Uterus (tissue), 4 donors: ENCODE measurements at places on chromosomes 2 and 18.

DNA sequence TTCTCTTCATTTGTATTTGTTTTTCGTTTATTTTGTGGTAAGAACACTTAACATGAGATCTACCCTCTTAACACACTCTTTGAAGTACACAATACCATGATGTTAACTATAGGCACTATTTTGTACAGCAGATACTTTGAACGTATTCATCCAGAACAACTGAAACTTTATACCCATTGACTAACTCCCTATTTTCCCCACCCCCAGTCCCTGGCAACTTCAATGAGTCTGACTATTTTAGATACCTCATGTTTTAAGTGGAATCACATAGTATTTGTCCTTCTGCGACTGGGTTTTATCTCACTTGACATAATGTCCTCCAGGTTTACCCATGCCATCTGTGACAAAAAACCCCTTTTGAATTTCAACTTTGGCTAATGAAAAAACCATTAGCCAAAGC is 356.3 kb upstream of the CDH20 start:
- no peak for DNase-seq

DNA sequence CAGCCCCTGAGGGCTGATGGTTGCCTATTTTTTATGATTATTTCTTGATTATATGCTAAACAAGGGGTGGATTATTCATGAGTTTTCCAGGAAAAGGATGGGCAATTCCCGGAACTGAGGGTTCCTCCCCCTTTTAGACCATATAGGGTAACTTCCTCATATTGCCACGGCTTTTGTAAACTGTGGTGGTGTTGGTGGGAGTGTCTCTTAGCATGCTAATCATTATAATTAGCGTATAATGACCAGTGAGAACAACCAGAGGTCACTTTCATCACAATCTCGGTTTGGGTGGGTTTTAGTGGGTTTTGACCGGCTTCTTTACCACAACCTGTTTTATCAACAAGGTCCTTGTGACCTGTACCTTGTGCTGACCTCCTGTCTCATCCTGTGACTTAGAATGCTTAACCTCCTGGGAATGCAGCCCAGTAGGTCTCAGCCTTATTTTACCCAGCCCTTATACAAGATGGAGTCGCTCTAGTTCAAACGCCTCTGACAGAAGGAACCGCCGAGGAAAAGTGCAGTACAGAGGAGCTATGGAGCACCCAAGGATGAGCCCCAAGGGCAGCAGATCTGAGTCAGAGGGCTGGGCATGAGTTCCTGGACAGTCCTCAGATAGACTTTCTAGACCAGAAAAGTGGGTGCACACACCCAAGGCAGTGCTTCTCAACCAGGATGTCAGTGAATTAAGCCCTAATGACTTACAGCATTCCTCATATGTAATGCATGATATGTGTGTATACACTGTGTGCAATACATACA is 37.1 kb upstream of the ASAP2 start:
- no peak for DNase-seq

DNA sequence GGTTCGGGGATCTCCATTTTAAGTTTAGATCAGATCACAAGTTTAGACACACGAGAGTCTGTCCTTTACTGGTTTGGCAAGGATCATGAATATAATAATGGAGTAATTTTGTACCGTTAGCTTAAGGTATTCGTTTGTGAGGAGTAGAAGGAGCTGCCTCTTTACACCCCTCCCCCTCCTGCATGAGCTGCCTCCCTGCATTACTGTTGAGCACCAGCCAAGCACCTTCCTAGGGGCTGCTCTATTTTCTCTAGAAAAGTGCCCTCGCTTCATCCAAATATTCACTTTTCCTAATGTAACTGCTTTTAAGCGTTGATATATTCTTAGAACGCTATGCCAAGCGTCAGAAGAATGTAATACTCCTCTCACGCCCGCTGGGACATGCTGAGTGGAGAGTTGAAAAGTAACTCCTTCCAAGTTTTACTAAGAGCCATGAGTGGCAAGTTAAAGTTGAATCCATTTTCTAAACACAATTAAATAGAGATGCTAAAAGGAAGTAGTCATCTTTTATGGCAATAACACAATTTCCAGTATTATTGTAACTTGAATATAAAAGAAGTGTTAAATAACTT is 25.4 kb upstream of the SCN7A start:
- DNase-seq, result no peak

DNA sequence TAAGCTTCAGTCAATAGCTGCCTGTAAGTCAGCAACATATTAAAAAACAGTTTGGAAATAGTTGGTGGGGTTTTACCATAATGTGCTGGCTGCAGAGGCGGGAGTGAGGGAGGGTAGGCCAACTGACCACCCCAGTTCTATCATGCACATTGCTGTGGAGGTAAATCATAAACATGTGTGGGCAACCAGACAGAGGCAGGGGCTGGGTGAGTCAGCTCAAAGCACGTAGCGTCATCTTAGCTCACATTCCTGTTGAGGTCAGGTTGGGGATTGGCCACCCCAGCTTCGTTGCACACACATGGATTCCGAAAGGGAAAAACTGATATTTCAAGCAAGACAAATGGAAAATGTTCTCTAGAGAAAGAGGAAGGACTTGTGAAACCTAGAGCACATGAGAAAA is 19.5 kb downstream of the GPR45 start:
- DNase-seq, result peak; percentile 30

GRCh38 chr2:203126996-203127395 is 111.8 kb upstream of the CYP20A1 start:
- DNase-seq, result no peak

DNA sequence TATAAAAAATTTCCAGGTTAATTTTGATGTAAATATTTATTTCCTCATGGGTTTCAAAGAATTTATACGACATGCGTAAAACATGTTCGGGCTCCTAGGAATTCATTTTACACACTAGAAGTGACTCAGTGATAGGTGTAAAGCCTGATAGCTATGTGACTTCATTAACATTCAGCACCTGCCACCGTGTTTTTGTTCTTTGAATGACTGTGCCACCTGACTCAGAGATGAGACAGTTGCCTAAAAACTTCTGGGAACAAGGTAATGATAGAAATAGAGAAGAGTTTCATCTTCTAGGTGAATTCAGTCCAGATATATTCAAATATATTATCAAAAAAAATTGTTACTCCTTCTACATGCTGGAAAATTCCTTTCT is 10.0 kb downstream of the IL1R2 start:
- no peak for DNase-seq
